ENCODE measurements at places on chromosomes 6 and 20.

GRCh38 chr6:169184419-169184818 lies 69.2 kb downstream of the THBS2 start:
- DNase-seq, result no peak

DNA sequence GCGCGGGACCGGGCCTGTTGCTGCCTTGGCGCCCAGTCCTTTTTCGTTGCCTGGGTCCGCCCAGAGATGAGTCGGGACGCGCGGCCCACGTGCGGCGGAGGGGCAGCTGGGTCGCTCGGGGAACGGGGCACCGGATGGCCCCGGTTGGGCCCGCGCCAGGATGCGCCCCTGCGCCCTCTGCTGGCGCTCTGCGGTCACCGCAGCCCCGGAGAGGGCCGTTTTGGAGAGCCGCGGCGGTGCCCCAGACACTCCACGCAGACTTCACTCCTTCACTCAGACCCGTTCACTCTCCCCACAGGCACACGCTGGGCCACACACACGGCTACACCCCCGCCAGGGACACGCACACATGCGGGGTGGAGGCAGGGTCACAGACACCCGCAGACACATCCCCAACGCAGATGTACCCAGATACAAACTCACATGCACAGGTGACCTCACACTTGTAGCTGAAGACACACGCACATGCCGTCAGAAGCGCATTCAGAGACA lies 38.8 kb downstream of the SRC start:
- DNase-seq, result no peak

GRCh38 chr6:157732007-157732406 lies 91.0 kb upstream of the SNX9 start:
- DNase-seq, result no peak

GRCh38 chr6:36515844-36516243 lies 31.4 kb downstream of the STK38 start:
- DNase-seq, result no peak

DNA sequence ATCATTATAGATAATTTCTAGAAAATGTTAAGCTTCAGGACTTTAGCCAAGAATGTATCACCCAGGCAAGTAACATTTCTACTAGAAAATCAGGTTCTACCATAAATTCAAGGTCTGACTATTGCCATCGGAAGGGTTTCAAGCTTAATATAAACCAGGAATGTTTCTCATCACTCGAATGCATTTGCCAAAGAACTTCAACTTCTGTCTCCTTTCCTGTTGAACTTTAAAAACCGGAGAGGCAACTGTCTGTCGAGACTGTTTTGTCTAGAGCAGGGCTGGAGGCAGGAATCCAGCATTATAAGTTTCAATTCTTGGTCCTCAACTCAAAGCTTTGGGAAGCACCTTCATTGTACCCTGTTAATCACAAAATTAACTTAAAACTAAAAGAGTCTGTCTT lies 264.7 kb downstream of the ZNF217 start:
- no peak for DNase-seq

GRCh38 chr6:158737082-158737709 lies 82.0 kb downstream of the EZR start:
- DNase-seq, result no peak

DNA sequence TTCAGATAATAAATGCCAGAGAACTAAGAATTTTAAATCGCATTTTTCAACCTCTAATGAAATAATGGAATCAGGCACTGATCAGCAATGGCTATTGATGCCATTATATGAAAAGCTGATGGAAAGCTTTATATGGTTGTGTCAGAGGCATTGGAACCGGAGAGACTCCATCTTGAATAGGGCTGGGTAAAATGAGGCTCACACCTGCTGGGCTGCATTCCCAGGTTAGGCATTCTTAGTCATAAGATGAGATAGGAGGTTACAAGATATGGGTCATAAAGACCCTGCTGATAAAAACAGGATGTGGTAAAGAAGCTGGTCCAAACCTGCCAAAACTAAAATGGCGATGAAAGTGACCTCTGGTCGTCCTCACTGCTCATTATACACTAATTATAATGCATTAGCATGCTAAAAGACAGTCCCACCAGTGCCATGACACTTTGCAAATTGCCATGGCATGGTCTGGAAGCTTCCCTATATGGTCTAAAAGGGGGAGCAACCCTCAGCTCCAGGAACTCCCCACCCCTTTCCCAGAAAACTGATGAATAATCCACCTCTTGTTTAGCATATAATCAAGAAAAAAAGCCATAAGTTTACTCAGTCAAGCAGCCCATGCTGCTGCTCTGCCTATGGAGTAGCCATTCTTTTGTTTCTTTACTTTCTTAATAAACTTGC lies 40.2 kb upstream of the CD83 start:
- no peak for DNase-seq

DNA sequence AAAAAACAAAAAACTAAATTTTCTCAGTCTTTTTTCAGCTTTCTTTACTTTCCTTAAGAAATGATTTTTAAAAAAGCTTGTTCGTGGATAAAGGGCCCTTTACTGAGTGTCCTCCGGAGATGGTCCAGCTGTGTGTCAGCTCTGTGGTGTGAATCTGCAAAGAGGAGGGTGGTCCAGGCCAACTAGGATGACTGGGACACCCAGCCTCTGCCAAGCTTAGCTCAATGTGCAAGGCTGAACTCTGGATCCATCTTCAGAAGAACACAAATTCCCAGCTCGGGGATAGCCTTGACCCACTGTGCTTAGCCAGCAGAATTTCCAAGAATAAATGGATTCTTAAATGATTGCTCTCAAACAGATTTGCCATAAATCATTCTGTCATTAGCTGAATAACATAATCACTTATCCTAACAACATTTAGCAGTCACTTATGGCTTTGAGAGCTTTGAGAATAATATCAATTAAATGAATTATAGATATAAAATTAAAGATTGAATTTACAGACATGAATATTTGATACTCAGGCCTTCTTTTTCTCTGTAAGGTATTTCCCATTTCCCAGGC lies 14.2 kb upstream of the CALHM5 start:
- DNase-seq, result no peak

DNA sequence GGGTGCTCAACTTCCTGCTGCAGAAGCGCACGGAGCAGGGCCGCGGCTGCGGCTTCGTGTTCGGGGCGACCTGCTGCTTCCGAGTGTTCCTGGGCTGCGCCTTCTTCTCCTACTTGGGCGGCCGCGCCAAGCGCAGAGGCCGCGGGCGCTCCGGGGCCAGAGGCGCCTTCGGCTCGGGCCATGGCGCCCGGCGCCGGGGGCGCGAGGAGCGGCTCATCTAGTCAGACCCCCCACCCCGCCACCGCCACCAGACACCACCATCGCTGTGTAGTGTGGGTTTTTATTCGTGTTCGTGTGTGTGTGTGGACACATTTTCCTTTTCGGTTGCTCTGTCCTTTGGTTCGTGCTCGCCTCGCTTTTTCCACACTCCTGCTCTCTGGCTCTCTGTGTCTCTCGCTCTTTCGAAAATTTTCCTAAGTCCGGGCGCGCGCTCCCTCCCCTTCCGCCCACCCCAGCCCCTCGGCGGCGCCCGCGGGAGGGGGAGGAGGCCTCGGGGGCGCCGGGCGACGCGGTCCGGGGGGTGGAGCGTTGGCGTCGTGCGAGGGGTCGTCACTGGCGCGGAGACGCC lies 38.1 kb downstream of the GNAS start:
- no peak for DNase-seq

DNA sequence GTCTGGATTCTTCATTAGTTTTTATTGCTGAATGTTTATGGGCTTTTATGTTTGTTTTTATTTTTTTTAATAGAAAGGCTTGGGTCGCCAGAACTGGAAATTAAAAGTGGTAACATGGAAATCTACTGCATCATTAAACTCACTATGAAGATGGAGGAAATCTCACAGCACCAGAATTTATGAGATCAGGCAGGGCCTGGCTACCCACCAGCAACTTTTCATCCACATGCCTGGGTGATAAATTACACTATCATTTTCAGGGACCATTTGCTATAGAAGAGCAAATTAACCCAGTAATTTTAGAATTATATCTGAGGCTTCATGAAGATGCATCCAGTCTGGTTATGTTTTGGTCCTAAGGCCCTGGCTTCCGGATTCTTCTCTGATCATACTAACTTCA lies 57.8 kb upstream of the PLCB4 start:
- DNase-seq, result no peak

All from NCI-H2107 (cell line).